Occipital lobe (tissue), 3 donors: ENCODE measurements at places on chromosomes 5 and 9. TPM values are rescaled to one million over a fixed set of nuclear protein-coding genes. Genes with fewer than 3 reads are reported as not detected.
A peak's percentile ranks its signal among the peaks of the same experiment; 100 is the strongest.

The ECM2 gene
- total RNA-seq, result 5.6 TPM

The PPP3R2 gene
- total RNA-seq, result not detected

The NNT gene
- total RNA-seq, result 157 TPM

The IL3 gene
- not detected for total RNA-seq

The TCERG1 gene
- total RNA-seq, result 82.4 TPM

The MZB1 gene
- total RNA-seq, result not detected

The TNFSF15 gene
- total RNA-seq, result 0.16 TPM

The IRX1 gene
- total RNA-seq, result not detected

The TEX48 gene
- not detected for total RNA-seq

DNA sequence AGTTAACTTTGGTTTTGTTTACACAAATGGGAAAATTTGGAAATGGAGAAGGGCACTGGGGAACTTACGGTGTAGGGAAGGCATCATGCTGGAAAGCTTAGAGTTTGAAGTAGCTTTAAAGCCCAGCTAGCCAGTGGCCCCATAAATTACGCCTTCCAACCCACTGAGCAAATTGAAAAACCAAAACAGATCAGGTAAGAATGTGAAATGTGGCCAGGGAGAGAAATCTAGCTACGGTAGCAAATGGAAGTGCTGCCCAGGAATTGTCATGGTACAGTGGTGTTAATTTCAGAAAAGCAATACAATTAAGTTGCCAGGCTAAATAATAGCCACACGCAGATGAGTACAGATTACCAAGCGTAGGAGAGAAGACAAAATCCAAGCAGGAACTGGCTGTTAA, 654.8 kb downstream of the PRELID2 start:
- no peak for DNase-seq

- DNase-seq, result peak; percentile 66
Measured at GRCh38 chr9:127937388-127938297, at the start of gene DPM2. TSS of gene DPM2 (minus strand) at chr9:127937854. CDS start at chr9:127937820, 34 bp downstream.

- DNase-seq, result no peak
Measured at GRCh38 chr5:98940581-98940980, 11.8 kb upstream of the CHD1 start.

DNA sequence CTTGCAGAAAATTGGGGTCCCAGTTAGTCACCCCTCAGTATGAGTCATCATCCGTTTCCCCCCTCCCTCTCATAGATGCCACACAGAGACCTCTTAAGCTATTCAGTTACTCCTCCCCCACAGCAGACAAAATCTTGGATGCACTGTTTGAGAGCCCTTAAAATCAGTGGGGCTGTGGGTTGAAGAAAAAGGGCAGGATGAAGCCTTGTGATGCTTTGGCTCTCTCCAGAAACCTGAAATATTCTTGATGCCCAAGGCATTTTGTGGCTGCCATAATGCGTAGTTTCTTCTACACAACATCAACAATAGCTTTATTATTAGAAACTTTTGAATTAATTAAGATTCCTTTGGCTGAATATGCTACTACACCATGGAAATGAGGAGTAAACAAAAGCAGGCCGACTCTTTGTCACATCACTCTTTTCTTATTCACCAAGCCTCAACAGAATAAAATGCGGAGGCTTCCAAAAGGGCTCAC, 133.8 kb downstream of the MRPS30 start:
- DNase-seq, result no peak

DNA sequence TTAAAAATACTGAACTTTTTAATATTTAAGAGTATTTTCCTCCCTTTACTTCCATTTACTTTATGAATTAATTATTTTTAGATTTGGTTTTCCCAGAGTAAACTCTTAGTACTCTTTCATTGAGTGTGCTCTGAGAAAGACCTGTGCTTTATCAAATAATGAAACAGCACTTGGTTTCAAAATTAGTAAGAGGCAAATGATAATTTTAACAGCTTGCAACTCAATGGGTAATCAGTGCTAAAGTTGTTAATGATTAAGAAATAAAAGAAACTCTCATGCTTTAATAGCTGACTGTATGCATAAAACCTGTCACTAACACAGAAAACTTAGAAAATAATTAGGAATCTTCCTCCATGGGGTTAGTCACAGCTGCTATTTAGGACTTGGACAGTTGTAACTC, 244.4 kb downstream of the RFX3 start:
- no peak for DNase-seq

- no peak for DNase-seq
Measured at GRCh38 chr9:128282500-128282899, 6.4 kb downstream of the SWI5 start.

- no peak for DNase-seq
Measured at GRCh38 chr5:33275921-33276627, 164.7 kb upstream of the TARS1 start.

DNA sequence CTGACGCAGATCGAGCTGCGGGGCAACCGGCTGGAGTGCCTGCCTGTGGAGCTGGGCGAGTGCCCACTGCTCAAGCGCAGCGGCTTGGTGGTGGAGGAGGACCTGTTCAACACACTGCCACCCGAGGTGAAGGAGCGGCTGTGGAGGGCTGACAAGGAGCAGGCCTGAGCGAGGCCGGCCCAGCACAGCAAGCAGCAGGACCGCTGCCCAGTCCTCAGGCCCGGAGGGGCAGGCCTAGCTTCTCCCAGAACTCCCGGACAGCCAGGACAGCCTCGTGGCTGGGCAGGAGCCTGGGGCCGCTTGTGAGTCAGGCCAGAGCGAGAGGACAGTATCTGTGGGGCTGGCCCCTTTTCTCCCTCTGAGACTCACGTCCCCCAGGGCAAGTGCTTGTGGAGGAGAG, 4.6 kb upstream of the PHYHD1 start:
- no peak for DNase-seq

DNA sequence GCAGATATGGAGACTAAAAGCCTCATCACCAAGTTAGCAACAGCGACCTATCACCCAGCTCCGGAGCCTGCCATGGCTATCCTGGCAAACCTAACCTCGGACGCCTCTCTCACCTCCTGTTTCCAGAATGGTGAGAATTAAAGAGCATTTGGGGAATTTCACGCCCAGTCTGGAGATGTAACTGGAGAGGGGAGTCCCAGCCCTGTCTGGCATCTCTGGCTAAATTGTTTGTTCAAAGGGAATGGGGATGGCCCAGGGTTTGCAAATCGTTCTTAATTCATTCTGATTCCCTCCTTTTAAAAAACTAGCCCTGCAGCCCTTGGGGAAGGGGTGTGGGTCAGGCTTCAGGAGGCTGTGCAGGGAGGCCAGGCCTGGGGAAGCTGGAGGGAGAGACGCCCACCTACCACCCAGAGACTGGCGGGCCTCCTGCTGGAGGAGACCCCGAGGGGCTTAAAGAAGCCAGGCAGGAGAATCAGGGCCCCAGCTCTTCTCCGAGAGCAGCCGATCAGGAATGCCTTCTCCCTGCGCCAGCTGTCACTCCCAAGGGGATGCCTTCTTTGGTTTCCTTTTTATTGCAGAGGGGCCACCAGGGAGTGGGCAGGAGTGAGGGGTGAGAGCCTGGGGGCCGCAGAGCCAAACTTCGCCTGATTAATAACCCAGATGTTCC, 964 bp upstream of the COL5A1 start:
- DNase-seq, result no peak

DNA sequence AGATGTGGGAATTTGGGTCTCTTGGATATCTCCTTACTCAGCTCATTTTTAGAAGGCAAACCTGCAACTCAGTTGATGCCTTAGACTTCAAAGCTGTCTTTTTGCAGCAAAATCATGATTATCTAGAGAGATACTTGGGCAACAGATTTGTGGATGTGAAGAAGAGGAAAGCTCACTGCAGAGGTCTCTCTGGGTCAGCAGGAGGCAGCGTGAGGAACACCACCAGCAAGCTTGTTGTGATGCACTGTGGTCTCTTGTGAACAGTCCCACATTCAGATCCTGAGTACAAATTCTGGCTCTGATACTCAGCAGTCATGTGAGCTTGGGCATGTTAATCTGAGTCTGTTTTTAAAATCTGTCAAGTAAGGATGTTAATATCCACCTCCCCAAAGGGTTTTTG, 26.3 kb upstream of the DMRT3 start:
- no peak for DNase-seq

DNA sequence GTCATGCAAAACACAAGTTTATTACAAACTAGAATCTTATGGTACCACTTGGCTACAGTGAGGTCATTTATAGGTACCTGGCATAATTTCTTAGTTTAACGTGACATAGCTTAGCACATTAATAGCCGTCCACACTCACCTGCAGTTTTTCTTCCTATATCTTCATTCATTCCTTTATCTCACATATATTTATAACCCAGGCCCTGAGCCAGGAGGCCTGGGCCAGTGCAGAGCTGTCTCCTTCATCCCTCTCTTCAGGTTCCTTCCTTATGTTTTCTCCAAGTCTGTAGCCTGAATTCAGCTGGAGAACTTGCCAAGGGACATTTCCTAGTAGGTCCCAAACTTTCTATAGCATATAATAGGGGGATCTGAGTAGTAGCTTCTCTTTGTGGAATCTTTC, 367.9 kb upstream of the SGCD start:
- DNase-seq, result no peak

DNA sequence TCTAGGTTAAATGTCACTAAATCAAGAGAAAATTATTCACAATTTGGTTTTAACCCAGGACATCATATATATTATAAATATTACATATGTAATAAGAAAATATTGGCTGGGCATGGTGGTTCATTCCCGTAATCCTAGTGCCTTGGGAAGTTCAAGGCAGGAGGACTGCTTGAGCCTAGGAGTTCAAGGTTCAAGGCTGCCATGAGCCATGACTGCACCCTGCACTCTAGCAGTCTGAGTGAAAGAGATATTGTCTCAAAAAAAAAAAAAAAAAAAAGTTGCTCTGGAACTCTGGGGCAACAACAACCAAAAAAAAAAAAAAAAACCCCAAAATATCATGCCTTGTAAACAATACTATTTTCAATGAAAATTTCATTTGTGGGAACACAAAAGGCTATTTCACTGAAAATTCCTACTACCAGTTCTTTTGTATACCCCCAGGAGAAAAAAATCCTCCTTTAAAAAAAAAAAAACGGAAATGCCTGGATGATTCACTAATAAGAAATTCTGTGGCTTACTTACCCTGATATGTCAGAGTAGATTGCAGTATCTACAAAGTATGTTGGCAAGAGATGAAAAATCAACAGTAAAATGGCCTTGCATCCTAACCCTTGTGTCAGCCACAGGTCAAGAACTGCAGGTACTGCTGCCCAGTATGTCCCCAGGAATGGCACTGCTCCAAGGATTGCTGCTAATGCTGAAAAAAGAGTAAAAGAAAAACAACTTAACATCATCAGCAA, 22.6 kb upstream of the CTNNAL1 start:
- no peak for DNase-seq

- no peak for DNase-seq
Measured at GRCh38 chr9:94974154-94974879, 247.8 kb downstream of the AOPEP start.

GRCh38 chr5:174723979-174724483, 351 bp upstream of the MSX2 start:
- no peak for DNase-seq

- no peak for DNase-seq
Measured at GRCh38 chr9:19901586-19901985, 112.7 kb upstream of the SLC24A2 start.

- no peak for DNase-seq
Measured at GRCh38 chr5:31408814-31409213, 123.1 kb downstream of the DROSHA start.

DNA sequence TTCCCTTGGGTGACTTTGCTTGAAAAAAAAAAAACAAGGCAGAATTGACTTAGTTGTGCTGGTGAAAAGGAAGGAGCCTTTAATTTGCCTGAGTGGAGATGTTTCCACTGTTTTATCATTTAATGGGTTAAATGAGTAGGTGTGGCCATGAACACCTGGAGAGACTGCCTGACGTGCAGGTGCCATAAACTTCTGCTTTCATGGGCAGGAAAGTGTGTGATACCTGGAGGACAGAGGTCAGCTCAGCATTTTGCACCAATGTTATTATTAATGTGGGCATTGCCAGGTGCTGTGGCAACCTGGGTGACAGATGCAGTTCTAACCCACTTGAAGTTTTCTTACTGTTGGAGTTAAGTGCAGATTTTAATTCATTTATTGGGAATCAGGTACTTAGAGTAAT, 145.4 kb downstream of the CD180 start:
- no peak for DNase-seq

- DNase-seq, result no peak
Measured at GRCh38 chr9:126511411-126511810, 102.3 kb upstream of the LMX1B start.

DNA sequence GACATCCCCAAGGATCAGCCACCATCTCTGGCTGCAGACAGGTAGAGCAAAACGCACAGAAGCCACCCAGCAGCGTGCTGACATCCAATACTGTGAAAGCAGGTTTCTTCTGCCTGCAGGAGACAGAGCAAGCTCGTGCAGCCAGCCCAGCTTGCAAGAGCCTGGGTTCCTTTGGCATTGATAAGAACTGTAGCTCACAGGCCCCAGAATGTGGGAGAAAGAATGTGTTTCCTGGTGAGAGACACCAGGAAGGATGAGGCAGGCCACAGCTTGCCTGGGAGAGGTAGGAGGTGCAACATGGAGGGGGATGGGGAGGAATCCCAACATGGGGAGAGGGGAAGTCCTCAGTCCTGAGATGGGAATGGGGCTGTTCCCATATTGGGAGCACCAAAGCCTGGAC, 34.0 kb upstream of the ARAP3 start:
- DNase-seq, result no peak

DNA sequence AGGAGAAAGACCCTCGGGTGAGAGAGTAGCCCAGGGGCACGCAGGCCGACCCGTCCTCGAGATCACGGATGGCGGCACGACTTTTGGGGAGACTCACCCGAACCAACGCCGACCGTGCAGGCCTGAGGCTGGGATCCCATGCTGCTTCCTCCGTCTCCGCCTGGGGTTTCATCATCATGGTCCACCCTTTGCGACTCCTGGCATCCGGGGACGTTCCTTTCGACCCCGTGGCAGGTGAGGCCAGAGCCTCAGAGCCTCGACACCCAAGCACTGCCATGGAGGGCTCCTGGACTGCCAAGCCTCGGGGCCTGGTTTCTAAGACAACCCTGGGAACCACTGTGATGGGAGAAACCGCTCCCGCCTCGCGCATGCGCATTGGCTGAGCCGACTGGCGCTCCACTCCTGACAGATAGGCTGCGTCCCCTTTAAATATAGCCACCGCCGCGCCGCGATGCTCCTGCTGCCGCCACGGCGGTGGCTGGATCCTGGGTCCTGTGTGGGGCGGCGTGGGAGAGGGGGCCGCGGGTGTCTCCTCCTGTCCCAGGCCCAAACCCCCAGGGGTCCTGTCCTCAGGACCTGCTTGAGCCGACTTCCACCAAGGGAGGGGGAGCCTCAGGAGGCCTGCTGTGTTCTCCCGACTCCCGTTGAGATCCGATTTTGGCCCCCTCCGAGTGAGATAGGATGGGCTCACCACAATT, 481.6 kb downstream of the SPATA31A7 start:
- DNase-seq, result no peak

GRCh38 chr9:137128158-137128861, 10.6 kb upstream of the GRIN1 start:
- no peak for DNase-seq

DNA sequence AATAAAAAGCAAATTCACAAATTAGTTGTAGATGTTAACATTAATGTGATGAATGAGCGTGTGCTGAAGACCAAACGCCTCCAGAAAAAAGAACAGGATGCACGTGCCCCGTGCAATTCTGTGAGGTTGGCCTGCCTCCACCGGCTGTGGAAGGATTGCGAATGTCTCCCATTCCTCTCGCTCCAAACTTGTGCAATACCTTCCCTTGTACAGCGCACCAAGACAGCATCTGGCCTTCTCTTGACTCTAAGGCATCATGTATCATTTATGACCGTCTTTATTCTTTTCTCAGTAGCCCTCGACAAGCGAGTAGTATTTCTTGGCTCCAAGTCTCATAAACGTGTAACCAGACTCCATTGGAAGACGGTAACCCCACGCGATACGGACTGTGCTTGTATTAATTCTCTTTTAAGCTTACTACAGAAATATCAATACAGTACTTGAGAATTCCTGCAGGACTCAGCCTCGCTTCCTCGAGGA, 1.5 kb upstream of the TESK1 start:
- DNase-seq, result no peak
